DMS53 (cell line): ENCODE measurements at places on chromosomes 11 and 22.

- peak; percentile 83 for DNase-seq
Measured at GRCh38 chr11:75214411-75214821, 26.2 kb upstream of the TPBGL start.

DNA sequence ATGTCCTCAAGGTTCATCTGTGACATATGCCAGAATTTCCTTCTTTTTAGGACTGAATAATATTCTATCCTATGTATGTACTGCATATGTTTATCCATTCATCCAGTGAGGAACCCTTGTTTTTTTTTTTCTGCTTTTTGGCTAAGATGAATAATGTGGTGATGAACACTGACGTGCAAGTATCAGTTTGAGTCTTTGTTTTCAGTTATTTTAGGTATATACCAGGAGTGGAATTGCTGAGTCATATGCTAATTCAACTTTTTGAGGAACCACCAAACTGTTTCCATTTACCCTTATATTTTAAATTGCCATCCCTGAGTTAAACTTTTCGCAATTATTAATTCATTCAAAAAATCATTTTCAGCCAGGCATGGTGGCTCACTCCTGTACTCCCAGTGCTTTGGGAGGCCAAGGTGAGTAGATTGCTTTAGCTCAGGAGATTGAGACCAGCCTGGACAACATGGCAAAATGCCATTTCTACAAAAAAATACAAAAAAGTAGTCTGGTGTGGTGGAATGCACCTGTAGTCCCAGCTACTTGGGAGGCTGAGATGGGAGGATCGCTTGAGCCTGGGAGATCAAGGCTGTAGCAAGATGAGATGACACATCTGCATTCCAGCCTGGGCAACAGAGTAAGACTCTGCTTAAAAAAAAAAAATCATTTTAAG, 64.2 kb downstream of the MICAL2 start:
- DNase-seq = no peak

- peak; percentile 14 for DNase-seq
Measured at GRCh38 chr11:14443638-14444037, 56.0 kb downstream of the COPB1 start.

DNA sequence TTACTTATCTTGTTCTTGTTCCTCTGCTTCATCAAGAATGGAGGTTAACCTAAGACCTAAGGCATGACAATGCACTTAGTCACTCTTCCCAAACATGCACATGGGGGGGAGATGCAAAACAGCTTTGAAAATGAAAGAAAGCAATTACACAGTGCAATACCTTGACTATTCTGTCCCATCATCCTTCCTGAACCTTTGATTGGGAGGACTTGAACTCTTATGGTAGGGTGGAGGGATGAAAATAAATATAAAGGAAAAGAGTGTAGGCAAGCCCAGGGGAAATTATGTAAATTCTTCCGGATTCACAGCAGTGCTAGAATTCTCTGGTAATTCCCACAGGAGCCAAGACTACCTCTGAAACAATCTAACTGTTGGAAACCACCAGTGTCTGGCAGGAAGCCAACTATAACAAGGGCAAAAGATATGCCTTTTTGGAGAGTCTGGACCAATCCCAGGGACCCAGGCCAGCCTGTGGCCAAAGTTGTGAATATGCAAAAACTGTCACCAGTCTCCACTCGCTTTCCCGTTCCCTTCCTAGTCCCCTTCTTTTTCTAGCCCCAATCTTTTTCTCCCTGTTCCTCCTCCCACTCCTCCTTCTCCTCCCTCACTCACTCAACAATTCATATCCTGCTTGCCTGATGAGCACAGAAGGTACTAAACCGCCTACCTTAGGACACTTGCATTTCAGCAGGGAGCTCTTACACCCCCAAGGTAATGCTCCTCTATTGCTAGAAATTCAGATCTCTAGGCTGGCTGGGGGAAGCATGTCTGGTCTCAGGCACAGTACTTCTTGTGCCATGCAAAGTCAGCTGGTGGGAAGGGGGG, 2.5 kb upstream of the RCN1 start:
- DNase-seq = peak; percentile 9

DNA sequence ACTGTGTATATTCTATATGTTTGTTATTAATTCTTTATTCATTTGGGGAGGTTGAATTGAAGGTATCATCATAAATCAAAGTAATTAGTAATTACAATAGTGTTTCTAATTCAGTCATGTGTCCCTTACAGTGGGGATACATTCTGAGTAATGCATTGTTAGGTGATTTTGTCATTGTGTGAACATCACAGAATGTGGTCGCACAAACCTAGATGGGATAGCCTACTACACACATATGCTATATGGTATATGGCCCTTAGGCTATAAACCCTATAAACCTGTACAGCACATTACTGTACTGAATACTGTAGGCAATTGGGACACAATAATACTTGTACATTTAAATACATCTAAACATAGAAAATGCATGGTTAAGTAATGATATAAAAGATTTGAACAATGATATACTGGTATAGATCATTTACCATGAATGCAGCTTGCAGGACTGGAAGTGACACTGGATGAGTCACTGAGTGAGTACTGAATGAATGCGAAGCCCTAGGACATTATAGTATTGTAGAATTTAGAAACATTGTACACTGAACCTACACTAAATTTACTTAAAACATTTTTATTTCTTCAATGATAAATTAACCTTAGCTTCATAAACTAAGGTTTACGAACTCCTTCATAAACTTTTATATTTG, 936.2 kb upstream of the CHORDC1 start:
- peak; percentile 6 for DNase-seq

GRCh38 chr22:39297490-39298240, 21.8 kb downstream of the RPL3 start:
- peak; percentile 92 for DNase-seq

- no peak for DNase-seq
Measured at GRCh38 chr11:37747121-37747520, 1149.1 kb upstream of the RAG2 start.

DNA sequence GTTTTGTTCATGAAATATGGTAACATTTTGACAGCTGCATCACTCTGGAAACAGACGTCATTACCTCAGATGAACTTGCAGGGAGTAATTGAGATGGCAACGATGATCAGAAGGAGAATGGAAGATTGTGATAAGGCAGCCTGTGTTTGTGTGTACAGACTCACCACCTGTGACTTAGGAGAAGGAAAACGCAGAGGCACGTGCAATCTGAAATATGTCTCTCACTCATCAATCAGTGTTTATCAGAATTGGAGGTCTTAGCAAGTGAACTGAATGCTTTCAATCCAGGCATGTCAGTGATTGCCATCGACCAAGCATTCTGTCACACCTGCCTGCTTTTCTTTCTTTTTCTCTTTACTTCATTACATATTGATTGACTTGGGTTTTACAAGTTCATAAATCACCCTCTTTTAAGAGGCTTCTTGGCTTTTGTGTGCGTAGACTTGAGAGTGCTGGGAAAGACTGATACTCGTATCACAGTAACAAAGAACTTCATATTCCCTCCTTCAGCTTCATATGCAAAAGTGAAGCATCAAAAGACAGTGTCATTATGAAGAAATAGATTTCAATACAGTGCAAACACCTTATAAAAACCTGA, 24.6 kb downstream of the FAT3 start:
- no peak for DNase-seq

GRCh38 chr11:114058871-114059277, 637 bp upstream of the ZBTB16 start:
- DNase-seq = peak; percentile 59

DNA sequence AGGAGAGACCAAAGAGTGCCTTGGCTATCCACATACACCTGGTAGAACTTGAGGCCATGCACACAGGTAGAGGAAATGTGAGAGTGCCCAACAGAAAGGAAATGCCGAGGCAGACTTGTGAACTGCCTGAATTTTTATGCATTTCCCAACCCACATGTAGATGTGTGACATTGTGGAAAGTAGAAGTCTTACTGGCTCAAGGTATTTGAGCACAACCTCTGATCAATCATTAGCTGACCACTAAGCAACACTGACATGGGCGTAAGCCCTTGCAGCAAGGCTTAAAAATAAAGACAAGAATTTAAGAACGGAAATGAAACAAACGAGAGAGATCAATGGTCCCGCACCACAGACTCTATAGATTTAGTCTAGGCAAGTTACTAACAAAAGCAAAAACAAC, 62.6 kb downstream of the POLD3 start:
- no peak for DNase-seq

- DNase-seq = peak; percentile 61
Measured at GRCh38 chr11:57641011-57641807, 8.5 kb downstream of the YPEL4 start.

DNA sequence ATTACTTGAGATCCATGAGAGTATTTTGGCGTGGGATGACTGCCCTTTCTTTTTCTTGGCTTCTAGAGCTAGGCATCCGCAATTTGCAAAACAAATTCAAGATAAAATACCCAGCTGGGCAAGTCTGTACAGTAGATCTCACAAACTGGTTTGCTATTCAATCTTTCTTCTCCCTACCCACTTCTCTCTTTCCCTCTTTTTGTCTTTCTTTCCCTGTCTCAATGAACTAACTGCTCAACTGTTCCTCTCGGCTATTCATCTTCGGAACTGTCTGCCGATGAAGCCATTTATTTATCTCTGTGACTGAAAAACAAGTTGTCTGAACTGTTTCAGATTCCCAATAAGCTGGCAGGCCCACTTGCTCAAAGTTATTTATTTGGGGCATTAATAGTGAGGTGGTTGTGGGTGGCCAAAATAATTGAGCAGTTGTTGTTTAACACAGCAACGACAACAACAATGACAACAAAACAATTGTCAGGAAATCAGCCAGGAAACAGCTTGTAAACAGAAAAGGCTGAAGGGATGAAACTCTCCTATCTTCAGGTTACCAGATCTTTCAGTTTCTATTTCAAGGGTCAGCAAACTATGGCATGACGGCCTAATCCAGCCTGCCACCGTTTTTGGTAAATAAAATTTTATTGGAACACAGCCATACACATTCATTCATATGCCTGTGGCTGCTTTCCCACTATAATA, 76.0 kb upstream of the MTMR2 start:
- no peak for DNase-seq

GRCh38 chr11:95268391-95268790, 37.4 kb upstream of the SESN3 start:
- DNase-seq = no peak

DNA sequence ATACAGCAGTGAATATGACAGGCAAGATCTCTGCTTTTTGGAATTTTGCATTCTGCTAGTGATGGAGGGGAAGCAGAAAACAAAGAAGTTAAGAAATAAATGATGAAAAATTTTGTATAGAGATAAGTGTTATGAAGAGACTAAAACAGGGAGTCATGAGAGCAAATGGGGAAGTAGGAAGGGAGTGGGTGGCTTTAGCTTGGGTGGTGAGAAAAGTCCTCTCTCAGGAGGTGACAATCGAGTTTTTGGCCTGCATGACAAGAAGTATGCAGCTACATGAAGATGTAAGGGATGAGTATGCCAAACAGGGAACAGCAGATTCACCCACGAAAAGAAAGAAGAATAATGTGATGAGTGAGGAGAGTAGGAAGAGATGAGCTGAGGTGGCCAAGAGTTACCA, 80.7 kb upstream of the MPPED2 start:
- DNase-seq = no peak

GRCh38 chr11:115291325-115291724, 212.9 kb downstream of the CADM1 start:
- no peak for DNase-seq

DNA sequence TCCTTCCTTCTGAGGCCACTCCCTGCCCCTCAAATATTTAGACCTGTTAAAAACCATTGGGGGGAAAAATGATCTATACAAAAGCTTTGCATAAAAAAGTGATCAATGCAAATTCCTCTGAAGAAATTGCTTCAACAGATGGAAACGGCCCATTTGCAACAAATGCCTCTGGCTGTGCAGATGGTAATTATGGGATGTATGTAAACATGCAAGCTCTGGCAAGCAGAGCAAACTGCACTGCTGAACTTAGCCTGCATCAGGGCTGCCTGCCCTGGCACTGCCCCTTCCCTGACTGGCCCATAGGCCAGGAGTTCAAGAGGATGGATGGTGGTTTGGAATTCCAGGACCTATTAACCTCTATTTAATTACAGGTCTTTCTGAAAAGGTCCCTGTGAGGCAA, 388.7 kb downstream of the MIAT start:
- DNase-seq = no peak

GRCh38 chr11:72775288-72776110, 18.3 kb downstream of the STARD10 start:
- DNase-seq = no peak

DNA sequence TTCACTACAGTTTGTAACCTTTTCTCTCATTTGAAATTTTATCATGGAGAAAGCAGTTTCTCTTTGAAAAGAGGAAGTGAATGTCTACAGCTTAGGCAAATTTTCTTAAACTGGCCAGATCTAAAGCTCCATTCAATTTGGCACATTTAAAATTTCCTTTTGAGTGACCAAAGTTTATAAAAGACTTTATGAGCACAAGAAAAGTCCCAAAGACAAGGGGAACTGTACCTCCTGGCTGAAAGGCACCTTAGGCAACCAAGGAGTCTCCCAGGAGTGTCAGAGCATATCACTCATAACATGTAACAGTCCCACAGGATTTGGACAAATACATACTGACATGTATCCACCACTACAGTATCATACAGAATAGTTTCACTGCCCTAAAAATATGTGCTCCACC, 41.3 kb downstream of the NARS2 start:
- no peak for DNase-seq

DNA sequence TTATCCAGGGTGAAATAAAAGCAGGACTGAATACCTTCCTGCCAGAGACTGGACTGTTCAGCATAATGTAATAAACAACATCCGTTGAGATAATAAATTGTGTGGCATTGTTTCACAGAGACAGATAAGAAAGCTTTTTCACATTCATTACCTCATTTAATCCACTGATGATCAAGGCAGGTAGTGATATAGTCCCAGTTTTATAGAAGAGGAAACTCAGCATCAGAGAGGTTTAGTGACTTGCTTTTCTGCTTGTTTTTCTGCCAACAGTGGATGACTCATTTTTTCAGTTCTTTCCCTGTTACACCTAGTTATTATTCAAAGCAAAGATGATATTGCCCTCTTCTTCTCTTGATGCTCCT, 4.0 kb downstream of the MYO18B start:
- DNase-seq = no peak

DNA sequence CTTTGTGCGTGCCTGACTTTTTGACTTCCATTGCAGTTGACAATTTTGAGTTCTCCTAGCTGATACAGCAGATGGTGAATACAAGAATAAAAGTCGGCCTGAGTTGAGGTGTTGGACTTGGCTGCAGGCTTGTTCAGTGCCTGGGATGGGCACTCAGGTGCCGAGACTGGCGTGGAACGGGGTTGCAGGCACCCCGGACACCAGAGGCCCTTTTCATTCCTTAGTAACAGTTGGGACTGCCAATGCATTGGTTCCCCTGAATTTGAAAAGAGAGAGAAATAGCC, 1.3 kb downstream of the PHRF1 start:
- no peak for DNase-seq

GRCh38 chr11:65792456-65792855, 5.6 kb downstream of the OVOL1 start:
- no peak for DNase-seq

DNA sequence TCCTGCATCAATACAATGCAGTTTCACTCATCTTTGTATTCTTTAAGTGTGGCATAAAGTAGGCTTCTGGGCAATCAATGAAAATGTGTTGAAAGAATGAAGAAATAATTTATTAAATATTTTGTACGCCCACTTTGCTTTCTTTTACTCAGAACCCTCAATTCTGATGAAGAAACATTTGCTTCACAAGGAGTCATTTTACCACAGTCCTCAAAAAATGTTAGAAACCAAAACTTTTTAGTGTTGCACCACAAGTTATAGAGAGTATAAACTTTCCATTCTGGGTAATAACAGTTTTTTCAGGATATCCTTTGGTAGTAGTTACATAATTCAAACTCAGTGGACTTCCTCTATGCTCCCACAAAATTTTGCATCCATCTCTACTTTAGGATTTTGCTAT, 360.5 kb downstream of the DLG2 start:
- no peak for DNase-seq

- DNase-seq = peak; percentile 71
Measured at GRCh38 chr11:22670830-22671229, 4.4 kb downstream of the GAS2 start.
